Lower leg skin (tissue), 4 donors: ENCODE measurements at places on chromosomes 2 and 18. TPM values are rescaled to one million over a fixed set of nuclear protein-coding genes. Genes with fewer than 3 reads are reported as not detected.

DNA sequence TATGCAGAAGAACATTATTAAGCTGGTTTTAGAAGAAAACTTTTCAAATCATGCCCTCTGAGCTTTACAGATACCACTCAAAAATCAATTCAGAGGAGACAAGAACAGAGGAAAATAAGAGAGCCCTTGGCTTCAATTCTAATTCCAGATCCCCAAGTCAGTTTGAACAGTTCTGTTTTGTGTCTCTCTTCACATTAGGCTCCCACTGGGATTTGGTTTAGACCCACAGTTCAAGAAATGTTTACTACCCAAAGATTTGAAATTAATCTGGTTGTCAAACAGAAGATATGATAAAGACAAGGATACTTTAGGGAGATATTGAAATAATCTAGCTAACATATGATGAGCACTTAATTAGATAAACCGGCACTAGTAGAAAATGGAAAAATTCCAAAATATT lies 329.5 kb downstream of the RAD51AP2 start:
- no peak for DNase-seq

- DNase-seq, result no peak
Observed at GRCh38 chr2:145481334-145481922, 961.5 kb upstream of the ZEB2 start.

DNA sequence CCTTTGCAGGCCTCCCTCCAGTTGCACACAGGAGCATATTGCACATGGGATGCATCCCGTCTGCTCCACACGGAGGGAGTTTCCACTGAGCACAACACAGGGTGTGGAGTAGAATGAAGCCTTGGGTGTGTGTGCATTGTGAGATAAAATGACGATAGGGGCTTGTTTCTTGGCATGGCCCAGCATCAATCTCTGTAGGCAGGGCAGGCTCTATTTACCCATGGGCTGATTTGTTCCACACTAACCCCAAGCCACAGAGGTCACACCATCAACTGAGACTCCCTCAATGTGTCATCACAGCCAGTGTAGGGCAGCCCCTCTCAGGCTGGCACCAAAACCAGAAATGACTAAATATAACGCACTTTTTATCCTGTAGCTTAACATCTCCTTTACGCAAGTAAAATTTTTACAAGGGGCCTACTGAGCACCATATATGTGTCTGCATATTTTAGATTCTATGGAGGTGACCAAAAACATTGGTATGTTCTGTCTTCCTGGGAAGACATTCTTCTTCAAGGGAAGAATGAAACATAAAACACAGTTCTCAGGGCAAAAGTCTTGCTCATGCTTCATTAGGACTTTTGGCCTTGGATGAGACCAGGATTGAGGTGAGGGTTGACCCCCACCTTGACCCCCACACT lies 2.7 kb upstream of the GKN1 start:
- no peak for DNase-seq

Gene CRYGD
- not detected for total RNA-seq

DNA sequence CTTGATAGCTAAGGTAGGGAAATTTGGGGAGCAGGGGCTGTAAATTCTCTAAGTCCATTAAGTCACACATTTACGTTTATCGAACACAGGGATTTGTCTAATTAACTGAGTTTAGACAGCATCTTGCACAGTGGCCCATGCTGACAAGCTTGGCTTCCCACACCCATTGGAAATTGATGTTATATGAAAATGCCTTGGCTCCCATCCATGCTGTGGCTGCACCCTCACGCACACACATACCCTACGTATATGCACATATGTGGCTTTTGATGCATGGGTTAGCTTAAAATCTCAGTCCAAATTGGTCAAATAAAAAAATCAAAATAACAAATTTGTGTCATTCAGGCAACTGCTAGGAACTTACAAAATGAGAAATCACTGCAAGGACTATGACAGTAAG lies 37.8 kb downstream of the SEC11C start:
- no peak for DNase-seq

DNA sequence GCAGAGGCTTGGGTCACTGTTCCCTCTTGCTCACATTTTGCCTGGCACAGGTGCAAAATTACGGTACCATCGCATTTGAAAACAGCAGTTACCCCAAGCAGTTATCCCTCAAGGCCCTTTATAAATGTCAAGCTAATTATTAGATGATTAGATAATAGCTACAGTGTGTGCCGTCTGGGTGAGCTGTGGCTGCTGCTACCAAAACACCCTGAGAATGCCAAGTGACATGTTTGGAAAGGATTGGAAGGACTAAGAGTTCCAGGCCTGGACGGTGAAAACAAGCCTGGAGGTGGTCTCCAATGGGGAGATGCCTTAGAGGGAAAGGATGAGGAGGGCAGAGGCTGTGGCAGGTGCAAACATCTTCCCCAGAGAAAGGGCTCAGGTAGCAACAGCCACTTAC lies 120.6 kb downstream of the CAPN13 start:
- DNase-seq, result peak; percentile 8

DNA sequence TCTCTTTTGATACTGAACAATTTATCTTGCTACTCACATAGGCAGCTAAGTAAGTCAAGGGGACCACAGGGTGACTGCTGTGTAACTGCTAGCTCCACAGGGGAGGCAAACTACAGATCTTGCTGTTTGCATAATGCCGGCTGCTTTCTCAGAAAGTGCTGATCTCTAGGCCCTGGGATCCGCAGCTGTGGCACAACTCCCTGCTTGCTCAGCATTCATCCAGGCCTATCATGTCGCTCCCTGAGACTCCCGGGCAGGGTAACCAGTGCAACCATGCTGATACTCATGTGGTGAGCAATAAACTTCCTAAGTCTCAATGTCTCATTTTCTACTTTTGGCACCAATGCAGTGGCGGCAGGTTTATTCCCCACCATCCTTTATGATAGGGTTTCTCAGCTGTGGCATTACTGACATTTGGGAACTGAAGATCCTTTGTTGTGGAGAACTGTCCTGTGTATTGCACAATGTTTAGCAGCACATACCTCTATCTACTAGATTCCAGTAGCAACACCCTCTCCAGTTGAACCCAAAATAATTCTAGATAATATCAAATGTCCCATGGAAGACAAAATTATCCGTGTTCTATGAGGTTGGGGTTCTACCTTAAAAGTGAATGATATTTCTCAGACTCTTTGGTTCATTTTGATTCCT lies 1101.3 kb downstream of the LRP1B start:
- no peak for DNase-seq

DNA sequence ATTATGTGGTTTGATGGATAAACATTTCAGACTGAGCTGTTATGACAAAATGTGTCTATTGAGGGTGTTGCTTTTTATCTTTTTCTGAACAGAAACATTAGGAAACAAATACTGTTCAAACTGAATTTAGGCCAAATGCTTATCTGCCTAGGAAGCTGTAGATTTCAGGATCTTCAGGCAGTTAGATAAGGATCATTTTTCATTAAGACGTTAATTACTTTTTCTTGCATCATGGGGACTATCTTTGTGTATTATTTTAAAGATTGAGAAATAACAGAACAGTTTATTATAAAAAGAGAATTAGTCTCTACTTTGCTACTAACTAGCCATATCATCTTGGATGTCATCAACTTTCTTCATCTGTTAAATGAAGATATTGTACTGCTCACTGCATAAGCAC lies 107.5 kb downstream of the TTC27 start:
- DNase-seq, result no peak

GRCh38 chr2:68388358-68388757 lies 23.3 kb downstream of the PLEK start:
- DNase-seq, result no peak

- no peak for DNase-seq
Observed at GRCh38 chr18:58201733-58202730, 158.0 kb downstream of the NEDD4L start.

DNA sequence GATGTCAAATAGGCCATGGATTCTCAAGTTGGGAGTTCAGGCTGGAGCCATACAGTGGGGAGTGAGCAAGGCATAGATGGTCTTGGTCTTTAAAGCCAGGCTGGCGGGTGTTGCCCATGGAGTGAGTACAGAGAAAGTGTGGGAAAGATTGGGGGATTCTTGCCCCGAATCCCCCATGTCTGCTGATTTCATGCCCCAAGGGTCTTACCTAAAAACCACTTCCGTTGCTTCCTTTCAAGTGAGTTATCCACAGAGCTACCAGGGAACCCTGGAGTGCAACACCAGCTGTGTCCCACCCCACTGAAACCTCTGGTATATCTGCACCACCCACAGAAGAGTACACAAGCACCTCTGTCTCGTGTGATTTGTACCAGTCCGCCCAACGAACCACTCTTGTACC lies 31.4 kb downstream of the FHOD3 start:
- no peak for DNase-seq

DNA sequence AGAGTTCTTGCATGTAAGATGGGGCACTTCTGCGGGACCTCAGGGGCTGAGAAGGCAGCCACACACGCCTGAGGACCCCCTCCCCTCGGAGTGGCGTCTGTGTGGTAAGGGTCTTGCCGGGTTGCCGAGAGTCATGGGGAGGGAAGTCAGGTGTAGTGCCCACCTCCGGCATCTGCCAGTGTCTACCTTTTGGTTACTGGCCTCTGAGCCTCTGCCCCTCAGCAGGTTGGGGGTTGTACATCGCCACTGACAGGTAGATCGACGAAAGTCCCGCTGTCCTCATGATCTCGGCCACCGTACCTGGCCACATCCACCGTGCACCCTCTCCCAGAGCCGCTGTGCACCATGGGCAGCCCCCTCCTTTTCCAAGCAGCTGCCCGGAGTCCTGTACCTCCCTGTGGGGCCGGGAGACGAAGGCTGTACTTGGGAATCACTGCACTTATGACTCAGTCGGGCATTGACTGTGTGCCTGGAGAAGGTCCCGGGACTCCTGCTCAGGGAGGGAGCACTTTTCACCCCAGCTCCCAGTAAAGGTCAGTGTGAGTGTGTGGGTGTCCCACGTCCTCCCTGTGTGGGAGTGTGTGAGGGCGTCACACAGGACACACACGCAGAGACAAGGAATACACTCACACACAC lies 332.4 kb upstream of the MYT1L start:
- no peak for DNase-seq

DNA sequence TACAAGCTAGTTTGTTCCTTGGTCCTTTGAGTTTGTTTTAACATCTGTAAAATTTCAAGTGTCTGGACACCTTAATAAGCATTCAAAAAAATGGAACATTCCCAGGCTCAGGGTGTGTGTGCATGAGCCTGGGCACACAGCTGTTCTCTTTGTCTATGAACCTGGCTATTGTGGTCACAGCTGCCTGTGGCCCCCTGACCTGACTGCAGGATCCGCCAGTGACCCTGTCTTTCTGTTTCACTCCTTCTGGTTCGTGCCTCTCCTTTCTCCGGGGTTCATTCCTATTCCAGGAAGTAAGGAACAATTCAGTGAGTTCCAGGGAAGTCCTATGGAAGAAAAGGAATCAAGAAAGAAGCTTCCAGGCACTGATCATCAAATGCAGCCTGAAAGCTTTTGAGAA lies 35.6 kb downstream of the VWA3B start:
- no peak for DNase-seq

DNA sequence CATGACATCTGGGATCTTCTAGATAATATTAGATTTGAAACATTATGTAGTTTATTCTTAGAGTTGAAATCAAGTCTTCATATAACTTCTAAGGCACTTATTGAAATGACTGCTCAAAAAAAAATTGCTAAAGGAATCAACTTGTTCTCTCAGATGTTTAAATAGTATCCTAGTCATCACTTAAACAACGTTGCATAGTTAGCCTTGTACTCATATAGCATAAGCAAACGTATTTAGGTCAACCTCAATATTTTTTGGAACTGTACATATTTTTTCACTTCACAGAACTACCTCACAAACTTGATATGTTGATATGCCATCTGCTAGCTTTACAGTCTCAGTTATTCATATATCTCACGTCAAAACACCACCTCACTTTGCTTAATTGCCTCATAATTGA lies 47.1 kb upstream of the CREB1 start:
- DNase-seq, result no peak
